ENCODE measurements at places on chromosomes 13 and 19.

DNA sequence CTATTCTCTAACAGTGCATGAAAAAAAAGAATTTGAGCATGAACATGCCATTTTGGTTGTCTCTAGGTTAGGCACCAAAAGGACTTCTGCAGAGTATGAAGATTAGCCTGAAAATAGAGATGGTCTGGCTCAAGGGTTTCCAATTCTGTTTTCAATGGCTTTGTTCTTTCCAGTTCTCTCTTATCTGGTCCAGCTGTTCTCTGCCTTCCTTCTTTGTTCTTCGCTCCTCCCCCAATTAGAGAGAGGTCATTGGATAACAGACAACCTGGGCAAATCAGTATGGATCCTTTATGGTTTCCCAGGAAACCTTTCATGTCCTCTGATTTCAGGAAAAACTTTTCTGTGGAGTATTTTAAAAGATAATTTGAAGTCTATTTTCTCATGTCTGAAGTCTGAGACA, 623.4 kb downstream of the PCDH17 start:
- ATAC-seq: no peak

DNA sequence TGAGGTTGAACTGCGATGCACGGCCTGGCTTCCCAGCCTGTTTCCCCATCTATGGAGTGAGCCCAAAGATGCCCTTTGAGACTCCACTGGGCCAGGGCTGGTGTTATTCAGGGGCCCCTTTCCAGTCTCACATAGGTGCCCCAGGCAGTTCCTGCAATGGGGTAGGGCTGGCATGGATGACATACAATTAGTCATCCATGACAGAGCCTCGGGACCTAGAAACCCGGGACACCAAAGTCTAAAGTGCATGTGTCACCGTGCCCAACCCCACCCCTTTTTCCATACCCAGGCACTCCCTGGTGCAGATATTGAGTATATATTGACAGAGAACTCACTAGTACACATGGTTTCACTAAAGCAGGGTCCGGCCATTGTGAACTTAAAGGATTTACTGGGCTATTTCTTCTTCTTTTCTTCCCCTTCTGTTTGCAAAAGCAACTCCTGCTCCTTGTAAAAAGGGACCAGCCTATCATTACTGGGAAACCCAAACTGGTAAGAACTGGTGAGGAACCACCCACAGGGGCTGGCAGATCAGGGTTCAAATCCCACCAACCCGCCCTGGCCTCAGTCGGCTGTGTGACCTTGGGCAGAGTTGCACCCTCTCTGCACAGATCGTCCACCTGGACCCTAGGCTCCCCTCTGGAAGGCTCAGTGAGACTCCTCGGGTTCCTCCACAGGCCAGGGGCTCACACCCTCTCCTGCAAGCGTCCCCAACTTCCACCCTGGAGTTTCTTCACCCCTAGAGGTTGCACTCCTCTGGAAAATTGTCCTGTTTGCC, 2.7 kb downstream of the B3GNT3 start:
- ATAC-seq: no peak

DNA sequence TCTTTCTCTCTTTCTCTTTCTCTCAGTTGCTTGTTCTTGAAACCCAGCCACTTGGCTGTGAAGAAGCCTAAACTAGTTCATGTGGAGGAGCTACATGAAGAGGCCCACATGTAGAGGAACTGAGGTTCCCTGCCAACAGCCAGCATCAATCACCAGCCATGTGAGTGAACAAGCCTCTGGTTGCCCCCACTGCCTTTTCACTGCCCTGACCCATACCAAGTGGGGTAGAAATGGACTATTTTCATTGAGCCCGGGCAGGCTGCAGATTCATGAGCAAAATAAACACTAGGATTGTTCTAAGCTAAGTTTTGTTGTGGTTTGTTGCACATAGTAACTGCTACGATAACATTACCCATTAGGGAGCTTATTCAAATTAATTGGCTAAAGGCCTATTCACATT, 78.7 kb upstream of the FAM216B start:
- no peak for ATAC-seq

GRCh38 chr13:38440666-38441065, 91.0 kb downstream of the UFM1 start:
- ATAC-seq: no peak

GRCh38 chr13:100596516-100596915, 7.9 kb upstream of the GGACT start:
- ATAC-seq: no peak

GRCh38 chr13:34243403-34243802, 425.5 kb downstream of the RFC3 start:
- ATAC-seq: no peak

DNA sequence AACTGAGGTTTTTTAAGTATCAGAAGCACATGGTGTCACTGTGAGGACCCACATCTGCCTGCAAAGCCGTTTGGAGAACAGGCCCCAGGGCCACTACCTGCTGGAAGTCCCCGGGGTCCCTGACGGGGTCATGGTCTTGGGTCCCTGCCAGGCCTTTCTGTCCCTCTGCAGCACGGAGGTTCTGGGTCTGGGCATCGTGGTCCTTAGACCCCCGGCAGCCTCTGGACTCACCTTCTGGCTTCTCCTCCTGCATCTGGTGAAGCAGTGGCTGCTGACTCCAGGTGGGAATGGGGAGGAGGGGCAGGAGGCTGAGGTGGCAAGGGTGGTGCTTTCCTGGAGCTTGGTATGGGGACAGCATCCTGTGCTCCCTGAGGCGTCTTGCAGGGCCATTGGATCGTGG, 198.6 kb downstream of the TEX29 start:
- no peak for ATAC-seq

DNA sequence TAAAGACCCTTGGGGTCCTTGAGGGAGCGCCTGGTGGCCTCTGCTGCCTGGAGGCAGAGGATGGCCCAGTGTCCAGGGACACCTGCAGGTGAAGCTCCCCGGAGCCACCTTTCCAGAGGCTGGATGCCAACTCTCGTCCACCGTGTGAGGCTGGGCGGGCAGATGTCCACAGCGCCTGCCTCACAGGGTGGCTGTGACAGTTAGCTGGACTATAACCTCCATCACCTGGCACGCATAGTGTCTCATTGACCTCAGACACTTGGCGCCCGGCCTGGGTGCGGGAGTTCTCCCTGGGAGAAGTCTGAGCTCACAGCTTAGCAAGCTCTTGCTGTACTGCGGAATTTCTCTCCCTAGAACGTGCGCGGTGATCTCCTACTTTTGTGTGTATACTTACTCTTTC, 9.8 kb downstream of the BICRA start:
- no peak for ATAC-seq

Data from SK-N-SH treated with all-trans-retinoic acid at 6 μM for 48 hours (cell line).